GDM1 (cell line): ENCODE measurements at places on chromosomes 6 and 20.

DNA sequence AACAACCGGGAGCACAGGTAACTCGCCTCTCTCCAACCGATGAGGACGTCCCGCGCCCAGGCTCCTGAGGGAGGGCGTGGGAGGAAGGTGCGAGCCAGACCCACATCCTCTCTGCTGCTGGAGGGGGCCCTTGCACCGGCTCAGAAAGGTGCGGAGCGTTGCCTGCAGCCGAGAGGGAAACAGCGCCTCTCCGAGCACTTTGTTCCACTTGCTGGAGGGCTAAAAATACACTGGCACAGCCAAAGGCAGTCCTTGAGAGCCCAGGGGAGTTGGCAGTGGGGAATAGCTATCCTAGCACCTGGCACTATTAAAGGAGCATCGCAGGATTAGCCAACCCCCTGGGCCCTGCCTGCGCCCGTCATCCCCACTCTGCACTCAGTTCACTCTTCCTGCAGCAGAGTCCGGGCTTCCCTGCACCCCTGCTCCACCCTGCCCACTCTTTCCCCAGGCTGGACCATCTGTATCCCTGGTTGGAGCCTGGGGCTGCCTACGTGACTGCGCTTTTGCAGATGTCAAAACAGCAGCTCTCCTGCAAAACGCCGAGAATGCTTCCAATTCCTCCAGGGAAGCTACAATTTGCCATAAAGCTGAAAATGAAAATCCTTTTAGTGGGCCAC is 108.9 kb downstream of the SNX5 start:
- no peak for DNase-seq

GRCh38 chr6:679282-679681 is 13.7 kb downstream of the EXOC2 start:
- DNase-seq: no peak

DNA sequence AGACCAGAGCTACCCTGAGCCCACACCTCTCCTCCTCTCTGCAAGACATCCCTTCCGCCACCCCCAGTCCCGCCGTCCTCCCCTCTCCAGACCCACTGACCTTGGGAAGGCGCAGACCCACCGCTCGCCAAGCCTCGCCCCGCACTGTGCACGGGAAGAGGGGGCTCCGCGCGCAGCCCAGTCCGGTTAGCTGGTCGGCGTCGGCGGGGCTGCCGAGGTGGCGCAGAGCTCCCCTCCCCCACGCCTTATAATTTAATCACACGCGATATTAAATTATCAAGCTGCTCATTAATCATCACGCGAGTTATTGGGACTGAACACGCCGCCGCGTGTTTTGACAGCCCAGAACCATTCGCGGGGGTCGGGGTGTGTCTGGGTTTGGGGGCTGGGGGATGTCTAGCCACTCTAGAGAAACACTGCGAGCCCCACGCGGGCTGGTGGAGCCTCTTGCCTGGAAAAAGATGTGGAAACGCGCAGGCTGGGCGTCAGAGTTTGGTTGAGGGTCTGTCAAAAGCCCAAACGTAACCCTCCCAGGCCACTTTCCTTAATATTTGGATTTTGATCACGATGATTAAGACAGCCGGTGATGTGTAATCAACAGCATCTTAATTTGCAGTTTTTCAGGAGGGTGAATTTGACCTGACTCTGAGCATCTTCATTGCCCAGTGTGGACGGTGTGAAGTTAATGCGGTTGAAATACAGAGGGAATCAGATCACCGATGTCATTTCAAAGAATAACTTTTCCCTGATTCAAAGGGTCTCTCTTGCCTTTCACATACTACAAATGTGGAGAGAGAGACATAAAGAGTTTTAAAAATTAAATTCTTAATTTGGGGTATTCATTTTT is at the start of gene LINC00237:
TSS of gene LINC00237 (minus strand) at position 188 of the 847 bp plus-strand sequence.
- DNase-seq: no peak

- DNase-seq: no peak
These were observed 12.1 kb downstream of the EXOC2 start for GRCh38 chr6:680666-681340.

GRCh38 chr20:9617940-9618339 is 103.5 kb downstream of the LAMP5 start:
- no peak for DNase-seq

GRCh38 chr20:9981829-9982228 is 53.0 kb upstream of the ANKEF1 start:
- DNase-seq: no peak

DNA sequence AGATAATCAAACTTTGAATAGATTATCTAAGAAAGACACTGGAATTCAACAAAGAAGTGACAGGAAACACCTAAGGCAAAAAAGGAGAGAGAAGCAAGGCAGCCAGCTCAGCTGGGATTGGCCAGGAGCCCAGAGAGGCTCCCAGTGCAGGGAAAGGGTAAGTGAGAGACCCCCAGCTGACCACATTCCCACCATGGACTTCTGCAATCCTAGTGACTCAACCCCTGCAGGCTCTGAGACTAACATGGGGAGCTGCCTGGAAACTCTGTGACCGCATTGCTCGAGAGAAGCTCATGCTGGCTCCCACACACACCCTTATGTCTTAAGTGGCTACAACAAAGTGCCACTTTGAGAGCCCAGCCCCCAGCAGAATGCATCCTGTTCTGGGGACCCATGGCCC is 215.1 kb downstream of the PACRG start:
- DNase-seq: no peak

DNA sequence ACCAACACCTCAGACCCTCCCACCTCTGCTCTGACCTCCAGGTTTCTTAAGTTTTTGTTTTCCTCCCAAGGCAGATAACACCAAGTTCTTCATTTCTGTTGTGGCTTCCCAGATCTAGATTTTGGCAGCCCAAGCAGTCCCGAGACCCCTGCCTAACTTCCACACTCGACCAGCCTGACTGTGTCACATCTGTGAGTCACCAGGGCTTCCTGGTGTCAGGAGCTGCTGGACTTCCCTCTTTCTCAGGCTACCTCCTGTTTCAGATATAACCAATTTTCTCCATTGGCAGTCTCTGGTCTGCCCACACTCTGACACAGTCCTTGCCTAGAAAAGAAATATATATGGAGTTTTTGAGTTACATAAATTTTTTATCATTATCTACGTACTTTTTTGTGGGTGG is 46.1 kb upstream of the CCN6 start:
- DNase-seq: peak; percentile 35

- DNase-seq: no peak
These were observed 631.1 kb downstream of the COL12A1 start for GRCh38 chr6:74574794-74575193.

DNA sequence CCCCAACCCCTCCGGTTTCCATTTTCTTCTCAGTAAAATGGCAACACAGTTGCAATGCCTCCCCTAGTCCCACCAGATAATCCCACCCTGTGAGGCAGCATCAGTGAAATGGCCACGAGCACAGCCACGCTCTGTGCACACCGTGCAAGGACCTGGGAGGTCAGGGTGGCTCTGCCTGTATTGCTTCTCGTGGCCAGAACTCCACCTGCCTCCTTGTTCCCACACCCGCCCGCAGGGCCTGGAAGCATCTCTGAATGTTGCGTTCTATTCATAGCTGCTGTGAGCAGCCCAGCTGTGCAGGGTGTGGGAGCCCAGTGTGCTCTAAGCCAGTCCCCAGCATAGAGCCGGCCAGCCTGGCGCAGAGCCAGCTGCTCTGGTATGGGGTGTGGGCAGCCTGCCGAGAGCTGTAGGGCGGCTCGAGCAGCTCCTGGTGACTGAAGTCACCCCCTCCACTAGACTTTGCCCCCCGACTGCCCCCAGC is 161.1 kb downstream of the DLL1 start:
- DNase-seq: no peak

DNA sequence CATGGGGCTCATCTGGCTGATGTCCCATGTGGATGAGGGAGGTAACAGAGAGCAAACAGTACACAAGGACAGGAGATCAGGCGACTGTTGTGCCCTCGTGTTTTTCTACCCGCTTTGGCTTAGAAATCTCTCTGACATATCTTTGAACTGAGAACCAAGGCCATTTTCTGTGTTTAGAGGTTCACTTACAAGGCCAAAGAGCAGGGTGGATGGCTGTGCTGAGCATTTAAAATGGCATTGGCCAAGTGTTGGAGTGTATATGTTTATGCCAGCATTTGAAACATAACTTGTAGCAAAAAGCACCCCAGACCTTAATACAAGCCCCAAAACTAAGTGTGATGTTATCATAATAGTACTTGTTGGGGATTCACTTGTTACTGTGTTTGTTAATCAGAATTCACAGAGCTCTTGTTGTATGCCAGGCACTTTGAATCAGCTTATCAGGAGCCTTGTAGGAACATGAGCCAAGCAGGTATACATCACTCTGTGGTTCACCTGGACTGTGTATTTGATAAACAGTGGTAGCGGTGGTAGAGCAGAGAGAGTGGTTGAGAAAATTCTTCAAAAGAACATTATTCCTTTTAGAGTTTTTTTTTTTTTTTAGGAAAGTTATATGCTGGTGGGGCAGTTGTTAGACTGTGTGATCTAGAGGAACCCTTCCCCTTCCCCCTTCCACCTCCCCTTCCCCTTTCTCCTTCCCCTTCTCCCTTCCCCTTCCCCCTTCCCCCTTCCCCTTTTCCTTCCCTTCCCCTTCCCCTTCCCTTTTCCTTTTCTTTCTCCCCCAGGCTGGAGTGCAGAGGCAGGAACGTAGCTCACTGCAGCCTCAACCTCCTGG is 71.3 kb downstream of the ATRN start:
- no peak for DNase-seq

DNA sequence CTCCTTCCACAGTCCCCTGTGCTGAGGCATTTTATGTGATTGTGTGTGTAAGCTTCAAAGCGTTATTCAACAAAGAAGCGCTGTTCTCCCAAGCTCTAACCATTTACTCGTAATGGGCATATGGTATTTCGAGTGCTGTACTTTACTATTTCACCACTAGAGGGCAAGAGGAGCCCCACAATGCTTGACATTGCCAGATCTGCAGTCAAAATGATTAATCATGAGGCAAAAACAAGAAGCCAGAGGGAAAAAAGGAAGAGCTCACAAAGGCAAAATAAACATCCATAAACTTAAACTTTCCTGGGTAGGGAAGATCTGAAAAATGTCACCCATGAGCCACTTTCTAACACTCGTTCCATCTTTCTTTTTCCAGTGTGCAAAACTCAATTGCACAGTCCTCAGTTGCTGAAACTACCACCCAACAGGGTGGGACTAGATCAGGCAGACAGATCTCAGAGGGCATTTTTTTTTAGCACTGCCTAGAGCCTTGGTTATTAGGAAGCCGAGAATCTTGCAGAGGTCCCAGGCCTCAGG is 215.0 kb upstream of the PLCB4 start:
- peak; percentile 24 for DNase-seq

GRCh38 chr6:162119341-162119740 is 608.2 kb downstream of the PRKN start:
- DNase-seq: peak; percentile 4

DNA sequence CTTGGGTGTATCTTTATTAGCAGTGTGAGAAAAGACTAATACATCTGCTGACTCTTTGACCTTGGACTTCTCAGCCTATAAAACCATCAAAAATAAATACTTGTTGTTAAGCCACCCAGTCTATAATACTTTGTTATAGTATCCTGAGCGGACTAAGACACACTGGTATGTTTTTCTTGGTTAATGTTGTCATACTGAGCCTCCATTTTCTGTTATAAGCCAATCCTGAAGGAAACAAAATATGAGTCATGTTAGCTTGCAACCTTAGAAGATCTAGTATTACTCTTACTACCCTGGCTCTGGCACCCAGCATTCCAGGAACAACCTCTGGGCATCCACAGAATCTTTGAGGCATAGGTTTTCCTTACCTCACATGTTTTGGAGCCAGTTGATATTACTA is 307.2 kb downstream of the FRK start:
- DNase-seq: no peak

- DNase-seq: no peak
These were observed 73.7 kb downstream of the AFG1L start for GRCh38 chr6:108368431-108369030.

DNA sequence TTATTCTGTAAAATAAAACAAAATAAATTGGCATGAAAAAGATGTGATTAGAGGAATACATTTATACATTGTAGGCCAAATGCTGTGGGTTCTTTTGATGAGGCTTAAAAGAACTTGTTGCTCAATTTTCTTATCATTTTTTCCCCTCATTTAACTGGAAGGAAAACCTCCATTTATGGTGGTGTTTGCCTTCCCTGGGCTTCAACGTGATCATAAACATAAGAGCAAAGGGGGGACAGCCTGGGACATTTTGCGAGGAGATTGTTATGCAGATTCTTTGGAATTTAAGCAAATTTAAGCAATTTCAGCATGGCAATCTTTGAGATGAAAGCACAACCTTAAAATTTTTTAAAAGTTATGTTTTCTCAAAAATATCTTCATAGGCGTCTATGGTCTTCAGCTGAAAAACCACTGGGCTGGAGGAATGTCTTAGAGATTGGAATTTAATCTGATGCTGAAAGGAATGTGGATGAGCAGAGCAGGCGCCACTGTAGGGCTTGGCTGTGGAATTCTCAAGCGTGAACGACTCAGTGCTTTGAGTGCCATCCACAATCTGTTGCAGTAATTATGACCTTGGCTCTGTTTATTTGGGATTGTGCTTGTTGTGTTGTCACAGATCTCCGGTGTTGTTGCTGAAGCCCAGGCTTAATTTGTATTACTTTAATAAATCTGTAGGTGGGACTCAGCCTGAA is 149.4 kb upstream of the MLIP start:
- no peak for DNase-seq

DNA sequence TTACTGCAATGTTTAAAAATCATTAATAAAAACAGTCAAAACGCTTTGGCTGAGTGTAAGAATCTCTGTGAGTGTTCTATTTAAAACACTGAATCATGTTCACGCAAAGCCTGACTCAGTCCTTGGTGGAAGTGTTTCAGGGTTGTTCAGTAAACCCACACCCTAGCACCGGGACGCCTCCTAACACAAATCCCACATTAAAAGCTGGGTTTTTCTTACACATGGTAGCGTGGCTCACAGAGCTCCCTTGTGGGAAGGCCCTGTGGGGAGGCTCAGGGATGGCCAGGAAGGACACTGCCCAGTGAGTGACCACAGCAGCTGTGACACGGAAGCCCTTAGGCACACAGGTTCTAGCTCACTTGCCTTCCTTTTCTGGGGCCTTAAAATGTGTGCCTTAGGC is 80.2 kb downstream of the GMPR start:
- no peak for DNase-seq
